ENCODE measurements at places on chromosomes 2 and 18. TPM values are rescaled to one million over a fixed set of nuclear protein-coding genes. Genes with fewer than 3 reads are reported as not detected.

The OR6B2 gene
- not detected for total RNA-seq

The AMER3 gene
- total RNA-seq, result not detected

The ZNF514 gene
- 28.7 TPM for total RNA-seq

The STPG4 gene
- total RNA-seq, result not detected

The LRRTM1 gene
- total RNA-seq, result not detected

The POTEC gene
- not detected for total RNA-seq

The GYPC gene
- total RNA-seq, result 95.5 TPM

The SP110 gene
- 20.7 TPM for total RNA-seq

The DYNAP gene
- total RNA-seq, result not detected

The GKN2 gene
- total RNA-seq, result not detected

Measured in ovary (tissue), 10 donors.